Sigmoid colon (tissue), 7 donors: ENCODE measurements at places on chromosomes 7 and 10. TPM values are rescaled to one million over a fixed set of nuclear protein-coding genes. Genes with fewer than 3 reads are reported as not detected.

BMI1 gene
- 80.3 TPM for total RNA-seq

IDI2 gene
- not detected for total RNA-seq

MALRD1 gene
- 0.95 TPM for total RNA-seq

SPAM1 gene
- not detected for total RNA-seq

FOXL3 gene
- not detected for total RNA-seq

GIMAP7 gene
- total RNA-seq: 10.0 TPM

DKK1 gene
- 0.66 TPM for total RNA-seq

GRCh38 chr7:123367484-123368122, 166.8 kb downstream of the IQUB start:
- DNase-seq: no peak
- no peaks in the 10 kb centered on the region for H3K4me1 ChIP-seq
- no peak overlapping the region for H3K27ac ChIP-seq
- H3K27me3 ChIP-seq: no peaks in the 10 kb centered on the region
- no peaks in the 10 kb centered on the region for H3K36me3 ChIP-seq

- peaks cover 14% of the 10 kb centered on the region for H3K4me1 ChIP-seq
- no peaks in the 10 kb centered on the region for H3K36me3 ChIP-seq
- DNase-seq: no peak
- H3K4me3 ChIP-seq: no peak overlapping the region
- no peak overlapping the region for H3K27ac ChIP-seq
Measured at GRCh38 chr10:96910488-96911395, 78.6 kb downstream of the LCOR start.

GRCh38 chr7:30136117-30136731, 1.4 kb downstream of the MTURN start:
- H3K27me3 ChIP-seq: no peaks in the 10 kb centered on the region
- peak overlapping the region; percentile 83 for H3K4me3 ChIP-seq
- DNase-seq: no peak
- peak overlapping the region; percentile 92 for H3K27ac ChIP-seq
- H3K4me1 ChIP-seq: peaks cover 22% of the 10 kb centered on the region

GRCh38 chr7:127667017-127667670, 15.2 kb downstream of the SND1 start:
- no peak overlapping the region for H3K27ac ChIP-seq
- H3K4me3 ChIP-seq: no peak overlapping the region
- H3K36me3 ChIP-seq: no peaks in the 10 kb centered on the region
- H3K27me3 ChIP-seq: no peaks in the 10 kb centered on the region
- no peaks in the 10 kb centered on the region for H3K4me1 ChIP-seq

- H3K27ac ChIP-seq: peak overlapping the region; percentile 63
- H3K36me3 ChIP-seq: no peaks in the 10 kb centered on the region
- peak; percentile 62 for DNase-seq
- H3K4me3 ChIP-seq: peak overlapping the region; percentile 28
- no peaks in the 10 kb centered on the region for H3K27me3 ChIP-seq
Measured at GRCh38 chr10:86954681-86955500, 2.5 kb downstream of the MMRN2 start.

- no peak overlapping the region for H3K27ac ChIP-seq
- H3K27me3 ChIP-seq: no peaks in the 10 kb centered on the region
- H3K4me1 ChIP-seq: no peaks in the 10 kb centered on the region
- DNase-seq: no peak
Measured at GRCh38 chr7:32264702-32265284, 194.6 kb upstream of the PDE1C start.

DNA sequence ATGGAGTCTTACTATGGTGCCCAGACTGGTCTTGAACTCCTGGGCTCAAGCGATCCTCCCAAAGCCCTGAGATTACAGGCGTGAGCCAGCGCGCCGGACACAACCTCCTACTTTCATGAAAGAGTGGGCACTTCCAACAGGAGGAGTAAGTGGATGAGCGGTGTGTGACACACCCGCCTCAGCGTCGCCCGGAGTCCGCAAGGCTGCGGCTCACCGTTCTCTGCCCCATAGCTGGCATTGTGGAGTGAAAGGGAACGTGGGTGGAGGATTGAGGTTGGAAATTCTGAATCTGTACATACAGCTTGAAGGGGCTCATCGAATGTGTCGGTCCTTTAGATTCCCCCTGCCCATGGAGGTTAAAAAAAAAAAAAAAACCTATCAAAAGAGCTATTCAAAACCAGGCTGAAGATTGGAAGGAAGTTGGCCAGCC, 524 bp upstream of the PRXL2A start:
- no peaks in the 10 kb centered on the region for H3K36me3 ChIP-seq
- peaks cover 41% of the 10 kb centered on the region for H3K4me1 ChIP-seq
- H3K4me3 ChIP-seq: peak overlapping the region; percentile 78
- DNase-seq: no peak

- no peak overlapping the region for H3K27ac ChIP-seq
- H3K36me3 ChIP-seq: no peaks in the 10 kb centered on the region
- no peak for DNase-seq
- no peaks in the 10 kb centered on the region for H3K27me3 ChIP-seq
Measured at GRCh38 chr10:98339799-98340198, 71.8 kb upstream of the LOXL4 start.

- H3K27me3 ChIP-seq: no peaks in the 10 kb centered on the region
- no peak for DNase-seq
- no peak overlapping the region for H3K27ac ChIP-seq
- no peaks in the 10 kb centered on the region for H3K36me3 ChIP-seq
- no peak overlapping the region for H3K4me3 ChIP-seq
Measured at GRCh38 chr10:12957081-12957480, 44.4 kb downstream of the CCDC3 start.

GRCh38 chr7:5295039-5296014, 12.6 kb downstream of the SLC29A4 start:
- DNase-seq: no peak
- no peak overlapping the region for H3K27ac ChIP-seq
- H3K4me1 ChIP-seq: peaks cover 4% of the 10 kb centered on the region
- H3K4me3 ChIP-seq: no peak overlapping the region

DNA sequence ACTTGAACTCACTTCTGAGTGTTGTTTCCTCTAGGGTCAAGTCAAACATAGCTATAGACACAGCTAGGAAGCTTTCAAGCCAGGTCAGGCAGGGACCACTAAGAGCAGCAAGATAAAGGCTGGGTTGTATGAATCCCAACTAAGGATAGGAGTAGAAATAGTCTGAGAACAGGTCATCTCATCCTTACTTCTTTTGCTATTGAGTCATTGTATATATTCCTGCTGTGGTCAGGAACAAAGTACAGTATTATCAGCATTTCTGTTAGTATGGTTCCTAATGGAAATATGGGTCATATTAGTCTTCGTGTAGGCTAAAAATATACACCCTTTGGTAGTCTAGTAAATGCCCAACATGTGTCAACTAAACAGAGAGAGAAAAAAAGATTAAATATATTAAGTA, 145.3 kb downstream of the BTAF1 start:
- H3K4me1 ChIP-seq: no peaks in the 10 kb centered on the region
- H3K27ac ChIP-seq: no peak overlapping the region
- H3K36me3 ChIP-seq: no peaks in the 10 kb centered on the region
- no peak overlapping the region for H3K4me3 ChIP-seq

DNA sequence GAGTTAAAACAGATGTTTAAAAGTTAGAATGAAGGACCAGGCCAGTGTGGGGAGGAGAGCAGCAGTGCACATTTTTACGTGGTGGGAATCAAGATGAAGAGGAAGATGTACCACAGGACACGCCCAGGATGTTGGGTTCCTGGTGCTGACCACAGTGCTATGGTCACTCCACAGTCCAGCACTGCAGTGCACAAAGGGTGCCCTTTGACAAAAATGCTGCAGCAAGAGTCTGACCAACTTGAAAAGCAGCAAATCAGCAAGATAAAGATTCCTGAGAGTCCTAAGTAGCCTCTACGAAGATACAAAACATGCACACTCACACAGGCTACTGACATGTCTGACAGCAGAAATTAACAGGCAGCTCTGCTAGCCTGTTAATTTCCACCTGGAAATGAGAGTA, 107.1 kb downstream of the PIP4K2A start:
- H3K36me3 ChIP-seq: no peaks in the 10 kb centered on the region
- H3K27me3 ChIP-seq: no peaks in the 10 kb centered on the region
- no peak overlapping the region for H3K27ac ChIP-seq
- H3K4me1 ChIP-seq: no peaks in the 10 kb centered on the region

GRCh38 chr10:133379152-133379800, at the start of gene PAOX:
PAOX (plus strand) TSS chr10:133379262; CDS start chr10:133379317, 55 bp downstream.
- DNase-seq: peak; percentile 88
- no peaks in the 10 kb centered on the region for H3K36me3 ChIP-seq
- peak within 1 kb of the TSS; percentile 82 for H3K4me3 ChIP-seq
- H3K27me3 ChIP-seq: no peaks in the 10 kb centered on the region

DNA sequence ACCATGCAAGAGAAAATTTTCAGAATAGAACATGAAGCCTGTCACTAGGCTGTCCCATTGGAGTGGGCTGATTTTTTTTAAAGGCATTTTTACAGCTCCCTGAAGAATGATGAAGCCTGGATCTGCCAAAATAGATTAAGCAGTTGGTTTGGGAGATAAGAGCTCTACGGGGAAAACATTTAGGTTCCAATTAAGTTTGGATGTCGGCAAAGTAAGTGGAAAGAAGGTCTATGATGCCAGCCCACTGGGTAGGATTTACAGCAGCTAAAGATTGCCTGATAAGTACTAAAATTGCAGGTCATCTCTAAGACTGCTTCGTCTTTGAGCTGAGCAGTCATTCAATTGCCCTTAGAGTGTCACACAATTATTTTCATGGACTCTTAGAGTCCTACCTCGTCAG, 939.2 kb upstream of the CELF2 start:
- H3K4me1 ChIP-seq: no peaks in the 10 kb centered on the region
- H3K4me3 ChIP-seq: no peak overlapping the region
- H3K36me3 ChIP-seq: no peaks in the 10 kb centered on the region

DNA sequence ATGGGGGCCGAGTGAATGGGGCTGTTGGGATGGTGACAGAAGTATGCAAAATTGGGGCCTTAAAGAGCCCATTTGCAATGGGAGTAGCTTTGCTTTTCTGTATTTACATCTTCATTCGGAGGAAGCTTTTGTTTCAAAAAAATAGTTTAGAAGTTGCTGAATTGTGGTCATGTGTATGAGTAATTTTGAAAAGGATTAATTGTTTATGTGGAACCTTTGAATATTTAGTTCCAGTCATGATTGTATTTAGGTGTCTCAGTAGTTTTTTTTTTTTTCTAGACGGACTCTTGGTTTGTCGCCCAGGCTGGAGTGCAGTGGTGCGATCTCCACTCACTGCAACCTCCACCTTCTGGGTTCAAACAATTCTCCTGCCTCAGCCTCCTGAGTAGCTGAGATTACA, 37.2 kb downstream of the RBM33 start:
- H3K27me3 ChIP-seq: no peaks in the 10 kb centered on the region
- H3K27ac ChIP-seq: no peak overlapping the region
- no peak for DNase-seq
- H3K4me3 ChIP-seq: no peak overlapping the region
- peaks cover 27% of the 10 kb centered on the region for H3K4me1 ChIP-seq

GRCh38 chr7:94303695-94304094, 91.0 kb upstream of the COL1A2 start:
- H3K4me1 ChIP-seq: no peaks in the 10 kb centered on the region
- H3K4me3 ChIP-seq: no peak overlapping the region

GRCh38 chr10:11005725-11006427, 11.8 kb upstream of the CELF2 start:
- H3K27ac ChIP-seq: no peak overlapping the region
- H3K4me1 ChIP-seq: peaks cover 19% of the 10 kb centered on the region
- DNase-seq: no peak
- H3K4me3 ChIP-seq: no peak overlapping the region
- no peaks in the 10 kb centered on the region for H3K27me3 ChIP-seq

DNA sequence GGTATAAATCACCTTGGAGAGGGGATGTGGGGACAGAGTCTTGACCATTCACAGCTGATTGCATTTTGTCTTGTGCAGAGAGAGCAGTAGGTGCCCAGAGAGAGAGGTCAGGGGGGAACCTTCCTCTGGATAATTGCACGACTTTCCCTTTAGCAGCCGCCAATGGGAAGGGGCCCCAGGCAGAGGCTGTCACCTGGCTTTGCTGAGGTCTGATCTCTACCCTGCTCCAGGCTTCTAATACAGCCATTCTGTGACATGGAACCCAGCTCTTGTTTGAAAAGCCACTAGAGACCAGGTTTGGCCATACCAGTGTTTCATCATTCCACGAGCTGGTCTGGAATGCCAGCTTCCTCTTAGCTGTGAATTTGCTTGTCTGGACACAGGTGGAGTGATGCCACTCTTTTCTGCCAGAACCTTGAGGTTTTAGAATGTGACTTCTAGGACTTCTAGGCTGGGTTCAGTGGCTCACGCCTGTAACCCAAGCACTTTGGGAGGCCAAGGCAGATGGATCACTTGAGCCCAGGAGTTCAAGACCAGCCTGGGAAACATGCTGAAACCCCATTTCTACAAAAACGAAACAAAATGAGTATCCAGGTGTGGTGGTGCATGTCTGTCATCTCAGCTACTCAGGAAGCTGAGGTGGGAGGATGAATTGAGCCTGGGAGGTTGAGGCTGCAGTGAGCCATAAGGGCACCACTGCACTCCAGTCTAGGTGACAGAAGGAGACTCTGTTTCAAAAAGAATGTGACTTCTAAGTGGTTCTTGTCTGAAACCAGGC, 159.9 kb downstream of the CAMK1D start:
- H3K36me3 ChIP-seq: no peaks in the 10 kb centered on the region
- H3K4me3 ChIP-seq: no peak overlapping the region
- H3K27ac ChIP-seq: no peak overlapping the region
- DNase-seq: no peak
- no peaks in the 10 kb centered on the region for H3K4me1 ChIP-seq
- no peaks in the 10 kb centered on the region for H3K27me3 ChIP-seq

GRCh38 chr7:20311743-20312042, 19.0 kb upstream of the ITGB8 start:
- no peak for DNase-seq
- H3K27me3 ChIP-seq: no peaks in the 10 kb centered on the region
- H3K27ac ChIP-seq: no peak overlapping the region
- H3K4me3 ChIP-seq: no peak overlapping the region
- H3K4me1 ChIP-seq: no peaks in the 10 kb centered on the region
